Chondrocyte (in vitro differentiated cells): ENCODE measurements at places on chromosomes 11 and 22. TPM values are rescaled to one million over a fixed set of nuclear protein-coding genes. Genes with fewer than 3 reads are reported as not detected.

Gene P2RX6
- total RNA-seq, result 2.1 to 4.9 TPM (median 2.2 TPM) in 3 replicates

Gene OR5P2
- total RNA-seq, result 0.92 TPM in 1 of 3 replicates, not detected in the others

Gene FAM181B
- total RNA-seq, result 0.35 to 0.65 TPM (median 0.46 TPM) in 3 replicates

- H3K27ac ChIP-seq, result no peak overlapping the region
Observed at GRCh38 chr22:48362721-48363404, 1464.8 kb downstream of the BRD1 start.
